ENCODE measurements at places on chromosomes 12 and 14.

GRCh38 chr14:101174522-101174838, 271.0 kb upstream of the RTL1 start:
- DNase-seq, result no peak

DNA sequence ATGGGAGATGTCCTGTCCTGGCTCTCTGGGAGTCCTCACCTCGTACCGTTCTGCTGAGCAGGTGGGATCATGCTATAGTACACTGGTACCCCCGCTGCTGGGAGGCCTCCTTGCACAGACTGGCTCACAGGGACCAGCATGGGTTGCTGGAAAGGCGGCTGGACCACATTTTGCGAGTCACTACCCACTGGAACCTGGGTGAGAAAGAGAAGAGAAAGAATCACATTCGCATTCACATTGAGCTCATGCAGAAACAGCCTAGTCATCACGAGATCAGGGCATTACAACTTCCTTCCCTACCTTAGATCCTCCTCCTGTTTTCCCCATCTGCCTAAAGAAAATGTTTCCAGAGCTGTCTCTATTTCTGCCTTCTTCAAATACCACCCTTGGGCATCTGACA, 17.3 kb upstream of the STAC3 start:
- DNase-seq, result no peak

GRCh38 chr12:101238800-101239329, 28.8 kb upstream of the SLC5A8 start:
- no peak for DNase-seq

DNA sequence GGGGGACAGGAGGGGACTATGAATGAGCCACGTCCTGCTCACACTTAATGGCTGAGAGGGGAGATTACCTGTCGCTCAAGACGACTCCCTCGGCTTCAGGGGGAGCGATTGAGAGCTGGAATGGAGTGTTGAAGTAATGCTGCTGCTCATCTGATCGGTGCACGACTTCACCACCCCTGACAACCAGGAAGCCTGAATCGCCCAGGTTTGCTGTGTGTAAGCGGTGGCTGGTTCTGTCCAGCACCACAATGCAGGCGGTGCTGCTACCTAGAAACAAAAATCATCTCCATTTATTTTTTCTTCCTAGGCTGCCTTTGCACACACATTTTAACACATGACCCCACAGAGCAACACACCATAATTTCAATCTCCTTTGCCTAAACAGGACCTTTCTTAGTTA, 37.3 kb downstream of the PPTC7 start:
- no peak for DNase-seq

GRCh38 chr12:10614056-10614370, 604 bp upstream of the MAGOHB start:
- no peak for DNase-seq

DNA sequence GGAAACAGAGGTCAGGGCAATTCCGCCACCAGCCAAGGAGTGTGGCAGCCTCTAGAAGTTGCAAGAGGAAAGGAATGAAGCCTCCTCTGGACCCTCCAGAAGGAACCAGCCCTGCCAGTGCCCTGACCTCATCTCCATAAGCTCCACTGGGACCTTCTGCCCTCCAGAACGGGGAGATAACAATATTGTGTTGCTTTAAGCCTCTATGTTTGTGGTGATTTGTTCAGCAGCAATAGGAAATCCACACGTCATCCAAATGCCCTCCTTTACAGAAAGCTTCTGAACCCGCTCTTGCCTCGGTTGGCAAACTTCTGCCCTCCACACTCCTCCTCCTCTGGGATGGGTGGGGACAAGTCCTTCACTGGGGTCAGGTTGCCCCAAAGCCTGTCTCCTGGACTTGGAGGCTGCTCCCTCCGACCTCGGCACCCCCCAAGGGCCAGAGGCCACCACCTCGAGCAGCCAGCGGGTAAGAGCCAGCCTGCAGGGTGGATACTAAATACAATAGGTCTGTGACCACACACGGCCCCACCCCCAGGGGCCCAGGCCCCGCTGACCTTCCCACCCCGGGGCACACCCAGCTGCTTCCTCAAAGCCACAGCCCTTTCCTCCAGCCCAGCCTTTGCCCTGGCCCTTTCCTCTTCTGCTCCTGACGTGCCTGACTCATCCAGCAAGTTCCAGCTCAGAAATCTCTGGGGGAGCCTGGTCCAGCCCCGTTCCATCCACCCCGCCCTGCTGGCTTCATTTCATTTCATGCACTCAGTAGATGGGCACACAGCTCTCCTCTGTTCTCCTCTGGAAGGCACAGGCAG, 58.7 kb upstream of the NCOR2 start:
- peak; percentile 68 for DNase-seq

- DNase-seq, result no peak
Measured at GRCh38 chr14:51561141-51561540, 90.6 kb upstream of the FRMD6 start.

GRCh38 chr12:109820816-109821381, 12.3 kb downstream of the TRPV4 start:
- DNase-seq, result no peak

GRCh38 chr14:76329154-76329928, 46.6 kb upstream of the ESRRB start:
- DNase-seq, result no peak

DNA sequence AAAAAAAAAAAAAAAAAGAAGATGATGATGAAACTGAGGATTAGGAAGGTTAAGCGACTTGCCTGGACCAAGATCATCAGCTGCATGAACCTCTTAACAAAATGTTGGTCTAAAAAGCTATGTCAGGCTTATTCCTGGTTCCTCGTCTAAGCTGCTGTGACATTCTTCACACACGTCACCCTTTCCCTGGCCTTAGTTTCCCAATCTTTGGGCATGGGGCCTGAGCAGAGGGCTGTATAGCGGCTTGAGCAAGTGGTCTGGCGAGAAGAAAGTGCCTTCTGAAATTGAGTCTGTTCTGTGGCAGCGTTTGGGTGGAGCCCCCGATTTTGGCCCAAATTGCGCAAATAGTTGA, 58.7 kb upstream of the CCND2 start:
- no peak for DNase-seq

GRCh38 chr12:31890295-31891285, 68.6 kb upstream of the RESF1 start:
- DNase-seq, result no peak

- DNase-seq, result no peak
Measured at GRCh38 chr12:22413592-22413991, 79.1 kb upstream of the ST8SIA1 start.

- DNase-seq, result no peak
Measured at GRCh38 chr12:120689397-120690082, 2.6 kb downstream of the MLEC start.

- no peak for DNase-seq
Measured at GRCh38 chr12:126201981-126202537, 1136.8 kb downstream of the AACS start.

DNA sequence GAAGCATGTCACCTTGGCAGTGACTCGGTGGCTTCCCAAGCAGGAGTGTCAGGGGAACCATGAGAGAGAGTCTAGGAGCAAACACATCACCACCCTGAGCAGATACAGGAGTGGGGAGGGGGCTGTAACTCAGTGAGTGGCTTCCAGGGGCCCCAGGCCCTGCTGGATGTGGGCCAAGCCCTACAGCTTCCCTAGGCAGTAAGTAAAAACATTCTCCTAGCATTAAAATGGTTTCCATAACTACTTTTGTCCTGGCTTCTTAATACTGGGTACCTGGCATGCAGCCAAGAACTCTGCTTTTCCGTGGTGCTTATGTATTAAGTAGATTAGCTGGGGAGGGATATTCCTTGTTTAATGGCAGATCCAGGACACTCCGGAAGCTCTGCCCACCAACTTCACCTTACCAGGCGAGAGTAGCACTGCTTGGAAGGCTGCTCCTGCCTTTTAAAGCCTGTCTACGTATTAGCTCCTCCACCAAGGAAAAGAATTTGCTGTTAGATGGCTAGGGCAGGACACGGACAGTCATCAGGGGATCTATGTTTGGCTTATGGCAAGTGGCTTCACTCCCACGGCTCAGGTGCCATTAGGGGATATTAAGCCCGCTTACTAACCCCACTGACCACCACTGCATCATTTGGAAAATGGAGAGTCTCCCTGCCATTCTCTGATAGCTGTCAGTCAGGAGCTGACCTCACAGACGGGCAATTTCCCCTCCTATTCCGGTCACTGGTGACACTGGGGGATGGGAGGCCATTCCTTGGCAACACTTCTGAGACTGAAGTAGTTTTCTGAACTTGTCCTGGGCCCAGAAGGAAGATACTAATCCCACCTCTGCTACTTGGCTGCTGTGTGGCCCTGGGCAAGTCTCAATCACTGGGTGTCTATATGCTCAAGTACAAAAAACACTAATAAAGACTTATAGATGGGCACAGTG, 22.8 kb downstream of the OTUB2 start:
- DNase-seq, result no peak

GRCh38 chr14:80958939-80959338, 3.5 kb downstream of the TSHR start:
- DNase-seq, result no peak

GRCh38 chr14:106372870-106373652, 846.7 kb downstream of the TMEM121 start:
- DNase-seq, result peak; percentile 53

- no peak for DNase-seq
Measured at GRCh38 chr14:32426028-32426427, 96.9 kb downstream of the AKAP6 start.

- no peak for DNase-seq
Measured at GRCh38 chr12:108657130-108657745, 23.5 kb upstream of the SELPLG start.

GRCh38 chr12:1855241-1855640, 34.9 kb downstream of the LRTM2 start:
- no peak for DNase-seq

DNA sequence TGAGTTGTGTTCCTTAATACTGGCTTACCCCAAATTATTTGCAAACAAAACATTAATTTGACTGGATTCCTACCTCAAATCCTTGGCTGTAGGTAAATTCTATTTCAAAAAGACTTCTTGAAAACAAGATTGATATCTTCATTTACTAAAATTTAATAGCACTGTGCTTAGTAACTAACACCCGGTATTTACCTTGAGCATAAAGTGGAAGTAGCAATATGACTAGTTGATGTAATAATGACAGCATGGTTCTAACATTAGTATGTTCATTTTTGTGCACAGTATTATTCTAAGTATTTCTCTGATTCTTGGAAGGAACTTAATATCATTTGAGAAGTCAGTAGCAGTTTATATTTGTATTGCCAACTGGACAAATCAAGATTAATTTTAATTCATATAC, 96.8 kb downstream of the PPHLN1 start:
- DNase-seq, result no peak

DNA sequence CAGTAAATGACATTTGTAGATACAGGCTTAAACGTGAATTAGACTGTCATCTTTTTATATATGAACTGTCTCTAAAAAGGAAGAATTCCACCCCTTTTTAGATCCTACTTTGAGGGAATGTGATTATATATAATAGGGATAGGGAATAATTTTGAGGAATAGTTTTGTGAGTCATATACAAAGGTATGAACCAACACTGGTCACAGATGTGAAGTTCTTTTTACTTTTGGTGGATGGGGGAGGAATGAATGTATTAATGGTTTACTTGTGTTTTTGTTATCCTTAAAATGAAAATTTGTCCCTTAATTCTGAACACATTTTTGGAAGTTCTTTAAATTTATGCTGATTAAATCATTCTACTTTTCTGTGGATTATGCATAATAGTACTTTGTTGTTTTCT, 30.4 kb downstream of the FRS2 start:
- peak; percentile 65 for DNase-seq

- peak; percentile 51 for DNase-seq
Measured at GRCh38 chr14:96275177-96276112, 19.4 kb downstream of the BDKRB1 start.

- DNase-seq, result peak; percentile 79
Measured at GRCh38 chr12:85280165-85280983, at the start of gene ALX1. ALX1 (plus strand) TSS chr12:85280220; CDS start chr12:85280262, 42 bp downstream.

GRCh38 chr14:89308232-89308959, 108.6 kb downstream of the FOXN3 start:
- no peak for DNase-seq
